Endodermal cell (in vitro differentiated cells): ENCODE measurements at places on chromosomes 16 and 17.

GRCh38 chr16:5775916-5776315 is 678.3 kb upstream of the EEF2KMT start:
- DNase-seq: no peak

DNA sequence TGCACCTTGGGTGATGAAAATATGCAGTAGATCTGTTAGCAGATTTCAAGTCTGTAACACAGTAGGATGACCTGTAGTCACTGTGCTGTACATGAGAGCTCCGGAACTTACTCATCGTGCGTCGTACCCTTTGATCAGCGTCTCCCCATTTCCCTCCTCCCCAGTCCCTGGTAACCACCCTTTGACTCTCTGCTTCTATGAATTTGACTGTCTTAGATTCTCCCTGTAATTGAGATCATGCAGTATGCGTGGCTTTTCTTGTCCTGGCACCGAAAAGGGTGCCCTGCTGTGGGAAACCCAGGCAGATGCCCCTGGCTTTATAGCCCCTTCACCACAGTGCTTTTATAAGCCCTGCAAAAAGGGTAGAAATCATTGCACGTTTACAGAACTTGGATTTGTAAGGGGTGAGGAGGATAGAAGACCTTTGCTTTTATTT is 20.5 kb downstream of the CLEC16A start:
- no peak for DNase-seq

DNA sequence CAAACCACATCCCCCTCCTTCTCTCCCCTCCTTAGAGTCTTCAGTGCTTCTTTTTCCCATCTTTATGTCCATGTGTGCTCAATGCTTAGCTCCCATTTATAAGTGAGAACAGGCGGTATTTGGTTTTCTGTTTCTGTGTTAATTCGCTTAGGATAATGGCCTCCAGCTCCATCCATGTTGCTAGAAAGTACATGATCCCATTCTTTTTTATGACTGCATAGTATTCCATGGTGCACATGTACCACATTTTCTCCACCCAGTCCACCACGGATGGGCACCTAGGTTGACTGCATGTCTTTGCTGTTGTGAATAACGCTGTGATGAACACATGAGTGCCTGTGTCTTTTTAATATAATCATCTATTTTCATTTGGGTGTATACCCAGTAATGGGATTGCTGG is 44.3 kb downstream of the SLC39A11 start:
- no peak for DNase-seq

GRCh38 chr16:31134091-31134571 is 1.4 kb downstream of the PRSS8 start:
- DNase-seq: no peak

GRCh38 chr17:1344521-1344920 is 55.5 kb downstream of the YWHAE start:
- no peak for DNase-seq

GRCh38 chr16:57318240-57318970 is 33.9 kb upstream of the PLLP start:
- DNase-seq: peak; percentile 77
